ENCODE measurements at places on chromosomes 2 and 18.

GRCh38 chr2:28437149-28437835 lies 44.6 kb downstream of the FOSL2 start:
- no peak for DNase-seq

- DNase-seq = no peak
Observed at GRCh38 chr2:124921191-124921590, 896.1 kb downstream of the CNTNAP5 start.

GRCh38 chr2:62524293-62524941 lies 18.4 kb upstream of the TMEM17 start:
- DNase-seq = no peak

DNA sequence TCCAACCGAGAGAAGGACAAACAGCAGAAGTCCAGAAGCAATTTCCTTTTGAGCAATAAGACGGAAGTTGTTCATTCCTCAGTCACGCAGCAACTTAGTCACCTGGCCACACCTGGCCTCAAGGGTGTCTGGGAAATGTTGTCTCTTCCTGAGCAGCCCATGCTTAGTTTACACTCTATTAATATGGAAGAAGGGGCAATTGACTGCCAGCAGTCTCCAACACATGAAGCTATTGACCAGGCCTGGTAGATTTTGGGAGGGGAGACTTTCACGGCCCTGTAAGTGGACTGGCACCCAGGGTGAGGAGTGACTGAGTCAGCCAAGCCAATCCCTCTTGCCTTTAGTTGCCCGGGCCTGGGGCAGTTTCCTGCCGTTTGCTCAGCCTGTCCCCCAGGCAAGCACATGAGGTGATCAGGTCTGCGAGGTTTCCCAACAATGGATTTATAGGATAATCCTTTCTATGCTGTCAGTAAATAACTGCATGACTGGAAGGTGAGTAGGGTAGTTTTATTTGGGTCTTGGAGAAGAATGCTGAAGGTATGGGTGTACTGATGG lies 43.8 kb upstream of the PPP4R1 start:
- no peak for DNase-seq

- no peak for DNase-seq
Observed at GRCh38 chr2:234747032-234747431, 204.8 kb upstream of the SH3BP4 start.

GRCh38 chr2:236676136-236676873 lies 106.7 kb downstream of the ACKR3 start:
- DNase-seq = no peak

GRCh38 chr2:203225423-203226039 lies 13.3 kb upstream of the CYP20A1 start:
- DNase-seq = no peak

DNA sequence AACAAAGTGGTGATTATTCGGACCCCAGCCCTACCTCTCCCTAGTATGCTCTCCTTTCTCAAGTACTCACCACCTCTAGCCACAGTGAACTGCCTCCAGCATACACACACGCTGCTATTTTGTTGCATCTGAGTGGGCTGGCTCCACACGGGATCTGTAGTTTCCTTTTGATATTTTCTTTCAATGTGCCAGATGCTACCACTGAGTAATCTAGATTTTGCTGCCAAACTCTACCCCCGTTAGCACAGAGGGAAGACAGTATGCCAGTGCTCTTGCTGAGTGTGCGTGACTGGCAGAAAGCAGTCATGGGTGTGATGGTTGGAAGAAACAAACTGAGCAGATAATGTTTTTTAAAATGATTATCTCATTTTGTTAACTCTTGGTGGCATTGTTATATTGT lies 11.6 kb downstream of the CFLAR start:
- DNase-seq = no peak

DNA sequence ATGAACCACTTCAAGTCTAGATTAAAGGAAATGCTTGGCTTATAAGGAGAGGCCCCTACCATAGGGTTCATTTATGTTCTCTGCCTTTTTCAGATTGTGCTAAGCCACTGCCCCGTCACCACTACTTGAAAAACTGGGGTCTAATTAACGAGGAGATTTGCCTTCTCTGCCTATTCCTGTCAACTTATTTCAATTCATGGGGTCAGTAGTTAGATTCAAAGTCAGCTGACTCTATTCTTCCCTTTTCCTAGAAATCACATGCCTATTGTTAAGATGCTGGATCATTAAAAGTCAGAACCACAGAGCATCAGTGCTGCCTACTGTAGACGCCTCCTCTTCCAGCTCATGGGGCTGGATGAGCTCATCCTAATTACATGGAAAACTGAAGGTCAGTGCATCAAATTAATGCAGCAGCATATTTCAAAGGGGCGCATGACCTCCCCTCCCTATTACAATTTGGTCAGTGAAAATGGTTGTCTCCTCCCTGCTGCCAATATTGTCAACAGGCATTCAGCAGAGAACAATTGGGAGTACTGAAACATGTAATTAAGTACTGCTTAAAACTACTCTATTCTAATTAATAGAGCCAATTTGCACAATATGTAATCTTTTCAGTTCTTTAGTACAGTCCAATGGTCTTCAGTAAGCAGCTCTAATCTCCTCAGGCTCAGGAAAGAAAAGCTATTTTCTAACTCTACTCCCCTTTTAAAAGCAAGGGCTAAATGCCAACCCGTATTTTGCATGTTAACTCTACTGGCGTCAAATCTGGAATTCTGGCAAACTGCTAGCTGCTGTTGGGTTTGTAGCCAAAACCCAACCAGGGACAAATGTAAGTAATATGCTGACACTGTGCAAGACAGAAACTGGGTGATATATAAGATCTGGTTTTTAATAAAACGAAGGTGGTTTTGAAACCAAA lies 117.4 kb upstream of the ITGB6 start:
- no peak for DNase-seq

GRCh38 chr2:49801898-49802450 lies 647.7 kb upstream of the FSHR start:
- no peak for DNase-seq

DNA sequence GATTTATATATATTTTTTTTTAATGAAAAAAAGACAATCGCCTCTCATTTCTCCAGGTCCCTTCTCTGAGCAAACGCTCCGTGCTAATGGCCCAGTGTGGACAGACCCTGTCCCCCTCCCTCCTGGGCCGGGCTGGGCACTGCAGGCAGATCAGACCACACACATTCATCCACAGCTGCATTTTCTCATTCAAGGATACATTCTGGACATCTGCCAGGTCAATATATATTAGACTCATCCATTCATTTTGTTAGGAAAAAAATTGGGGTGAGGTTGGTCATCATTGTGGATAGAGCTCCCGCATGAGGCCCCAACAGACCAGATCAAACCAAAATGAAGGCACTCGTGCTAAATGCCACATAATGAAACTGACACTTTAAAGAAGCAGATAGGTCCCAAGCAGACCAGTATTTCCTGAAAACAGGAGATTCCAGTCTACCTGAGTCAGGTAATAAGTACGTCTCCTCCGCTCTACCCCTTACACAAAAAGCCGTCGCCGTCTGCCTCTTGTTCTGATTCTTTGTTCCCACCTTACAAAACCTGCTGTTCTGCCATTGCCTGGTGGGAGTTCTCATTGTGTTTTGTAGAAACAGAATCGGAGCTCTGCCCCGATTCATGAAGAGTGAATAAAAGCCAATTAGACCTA lies 15.4 kb upstream of the OTOS start:
- DNase-seq = no peak
